ENCODE measurements at places on chromosomes 12 and 14.

DNA sequence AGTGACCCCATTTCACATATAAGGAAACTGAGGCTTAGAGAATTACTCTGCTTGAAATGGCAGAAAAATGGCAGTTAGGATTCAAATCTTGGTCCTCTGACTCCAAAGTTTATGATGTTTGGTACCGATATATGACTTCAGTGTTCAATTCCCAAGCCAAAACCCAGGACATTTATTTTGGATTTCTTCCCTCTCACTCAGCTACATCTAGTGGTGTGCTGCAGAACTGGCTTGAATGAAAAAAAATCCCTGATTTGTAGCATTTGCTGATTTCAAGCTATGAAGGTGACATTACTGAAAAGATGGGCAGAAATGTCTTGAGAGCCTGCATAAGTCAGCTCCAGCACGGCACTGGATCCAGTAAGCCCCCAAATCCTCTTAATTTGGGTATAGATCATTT is 106.4 kb downstream of the EFCAB11 start:
- no peak for DNase-seq

- peak; percentile 17 for DNase-seq
Measured at GRCh38 chr12:109679501-109680263, 33.9 kb upstream of the FAM222A start.

- DNase-seq: no peak
Measured at GRCh38 chr12:107642240-107642639, 43.4 kb upstream of the PWP1 start.

GRCh38 chr14:33017016-33017415 is 78.3 kb downstream of the NPAS3 start:
- no peak for DNase-seq
